ENCODE measurements at places on chromosomes 6 and 20. TPM values are rescaled to one million over a fixed set of nuclear protein-coding genes. Genes with fewer than 3 reads are reported as not detected.

GRCh38 chr6:3808759-3809514 lies 40.2 kb upstream of the FAM50B start:
- peak; percentile 94 for DNase-seq

- no peak for DNase-seq
Measured at GRCh38 chr6:79610306-79611009, 20.7 kb upstream of the SH3BGRL2 start.

The CST1 gene
- not detected for total RNA-seq

DNA sequence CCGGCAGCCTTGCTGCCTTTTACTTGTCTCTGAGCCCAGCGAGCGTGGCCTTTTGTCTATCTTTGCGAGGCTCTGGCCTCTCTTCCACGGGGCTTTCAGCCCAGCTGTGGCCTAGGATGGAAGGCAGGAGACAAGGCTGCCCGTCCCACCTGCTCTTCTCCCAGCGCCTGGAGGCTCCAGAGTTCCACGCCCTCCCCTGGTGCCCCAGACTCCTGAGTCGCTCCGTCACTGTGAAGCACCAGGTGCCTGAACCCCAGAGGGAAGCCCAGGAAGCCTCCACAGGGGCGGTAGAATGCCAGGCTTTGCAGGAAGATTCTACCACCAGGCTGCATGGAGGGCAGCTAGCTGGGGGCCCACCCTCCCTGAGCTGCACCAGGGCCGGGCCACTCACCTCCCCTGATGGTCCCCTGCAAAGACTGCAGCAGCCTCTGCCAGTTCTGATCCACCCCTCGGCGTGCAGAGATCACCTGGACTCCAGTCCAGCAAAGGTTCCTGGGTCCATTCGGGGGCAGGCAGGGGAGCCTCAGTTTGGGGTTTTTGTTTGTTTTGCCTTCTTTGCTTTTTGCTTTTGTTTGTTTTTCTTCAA lies 384.6 kb downstream of the CDH4 start:
- no peak for DNase-seq

The PCK1 gene
- total RNA-seq: 0.72 TPM

The SRMS gene
- total RNA-seq: not detected

- DNase-seq: no peak
Measured at GRCh38 chr6:36280983-36281382, 11.1 kb downstream of the PNPLA1 start.

- DNase-seq: no peak
Measured at GRCh38 chr20:9122571-9122970, 53.7 kb downstream of the PLCB4 start.

The APCDD1L gene
- total RNA-seq: 5.1 TPM

- peak; percentile 91 for DNase-seq
Measured at GRCh38 chr6:110682460-110682853, 132.8 kb downstream of the CDK19 start.

The COQ3 gene
- 10.9 TPM for total RNA-seq

- no peak for DNase-seq
Measured at GRCh38 chr6:92617721-92618120, 801.6 kb downstream of the EPHA7 start.

DNA sequence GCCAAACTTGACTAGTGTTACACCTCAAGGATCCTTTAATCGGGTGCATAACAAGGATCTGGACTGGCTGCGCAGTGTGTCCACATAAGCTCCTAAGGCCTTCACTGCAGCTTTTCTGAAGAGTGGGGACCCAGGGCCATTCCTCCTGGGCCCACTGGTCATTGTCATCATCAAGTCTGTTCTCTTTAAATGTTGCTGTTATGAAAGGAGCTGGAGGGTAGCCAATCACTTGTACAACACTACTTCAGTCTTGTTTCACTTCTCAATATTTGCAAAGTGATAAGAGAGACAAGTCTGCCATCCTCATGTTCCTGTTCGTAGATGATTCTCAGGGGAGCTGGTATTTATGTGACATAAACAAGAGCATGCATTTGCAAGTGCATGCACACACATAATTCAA lies 149.8 kb downstream of the SYNDIG1 start:
- DNase-seq: no peak

DNA sequence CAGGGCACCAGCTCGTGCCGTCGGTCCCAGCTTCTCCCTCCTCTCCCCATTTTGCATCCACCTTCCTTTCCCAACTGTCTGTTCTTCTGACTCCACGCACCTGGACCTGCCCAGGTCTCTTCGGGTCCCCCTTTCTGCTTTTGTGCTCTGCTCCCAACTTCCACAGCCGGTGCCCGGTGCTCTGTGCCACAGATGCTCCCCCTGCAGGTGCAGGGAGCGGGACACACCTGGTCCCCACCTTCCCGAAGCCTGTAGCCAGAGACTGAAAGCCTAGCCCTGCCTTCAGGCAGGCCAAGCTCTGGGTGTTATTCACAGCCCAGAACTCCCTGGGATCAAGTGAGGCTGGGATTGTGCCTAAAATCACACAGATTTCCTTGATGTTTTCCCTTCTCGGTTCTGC lies 24.6 kb upstream of the BMP7 start:
- DNase-seq: no peak

- no peak for DNase-seq
Measured at GRCh38 chr6:90432041-90432775, 135.6 kb upstream of the BACH2 start.

DNA sequence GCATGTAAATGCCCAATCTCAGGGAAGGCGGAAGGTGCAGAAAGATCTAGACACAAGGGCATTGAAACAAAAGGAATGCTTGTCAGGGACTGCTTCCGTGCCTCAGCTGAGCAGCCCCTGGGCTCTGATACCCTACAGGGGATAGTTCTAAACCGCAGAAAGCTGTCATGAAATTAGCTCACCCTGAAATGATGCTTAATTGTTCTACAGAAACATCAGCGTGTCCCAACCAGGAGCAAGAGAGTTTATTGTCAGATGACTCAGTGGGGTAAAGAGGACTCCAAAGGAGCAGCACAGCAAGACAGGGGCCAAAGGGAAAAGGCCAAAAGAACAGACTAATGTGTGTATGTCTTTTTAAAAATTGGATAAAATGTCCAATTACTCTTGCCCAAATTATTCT lies 258.4 kb upstream of the JARID2 start:
- DNase-seq: no peak

The LRRN4 gene
- not detected for total RNA-seq

- DNase-seq: no peak
Measured at GRCh38 chr6:130204322-130204721, 18.4 kb downstream of the SAMD3 start.

DNA sequence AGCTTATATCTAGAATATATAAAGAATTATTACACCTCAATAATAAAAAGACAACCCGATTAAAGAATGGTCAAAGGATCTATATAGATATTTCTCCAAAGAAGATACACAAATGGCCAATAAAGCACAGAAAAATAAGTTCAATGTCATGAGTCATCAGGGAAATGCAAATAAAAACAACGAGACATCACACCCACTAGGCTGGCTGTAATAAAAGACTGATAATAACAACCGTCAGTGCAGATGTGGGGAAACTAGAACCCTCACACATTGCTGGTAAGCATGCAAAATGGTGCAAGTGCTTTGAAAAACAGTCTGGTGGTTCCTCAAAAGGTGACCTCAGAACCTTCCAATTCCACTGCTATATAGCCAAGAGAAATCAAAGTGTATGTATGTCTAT lies 33.0 kb downstream of the TBX18 start:
- DNase-seq: no peak

DNA sequence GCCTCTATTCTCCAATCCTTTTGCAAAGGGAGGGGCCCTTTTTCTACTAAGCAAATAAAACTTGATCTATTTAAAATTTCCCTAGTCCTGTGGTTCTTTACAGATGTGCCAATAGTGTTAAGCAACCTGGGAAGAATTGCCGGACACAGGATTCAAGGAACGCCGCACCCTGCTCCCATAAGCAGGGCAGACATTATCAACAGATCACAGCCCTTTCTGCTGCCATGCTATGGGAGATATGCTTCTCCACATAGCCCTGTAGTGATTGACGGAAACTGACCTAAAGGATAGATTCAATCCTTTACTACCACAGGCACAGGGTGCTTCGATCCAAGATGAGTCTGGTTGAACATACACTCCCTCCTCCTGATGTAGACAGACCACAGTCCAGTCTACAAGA lies 118.4 kb upstream of the TRAF3IP2 start:
- DNase-seq: no peak

DNA sequence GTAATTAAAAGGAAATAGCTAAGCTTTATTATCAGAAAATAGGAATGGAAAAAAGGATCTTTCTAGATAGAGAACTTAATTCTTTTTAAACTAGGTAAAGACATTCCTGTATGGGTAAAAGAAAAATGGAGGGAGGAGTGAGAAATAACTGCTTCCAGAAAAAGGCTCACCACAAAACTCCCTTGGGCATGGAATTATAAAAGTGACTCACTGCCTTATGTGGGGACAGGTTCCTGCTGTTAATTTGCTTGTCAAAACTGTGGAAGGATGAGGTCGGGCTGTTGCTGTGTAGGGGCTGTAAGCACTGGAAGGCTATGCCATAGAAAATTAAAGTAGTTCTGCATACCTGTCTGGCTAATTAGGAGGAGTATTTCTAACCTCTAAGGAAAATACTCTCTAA lies 158.7 kb downstream of the UBE3D start:
- DNase-seq: peak; percentile 35

- DNase-seq: no peak
Measured at GRCh38 chr6:96610019-96610418, 47.1 kb downstream of the FHL5 start.

The GTF2H4 gene
- total RNA-seq: 19.9 TPM

- DNase-seq: no peak
Measured at GRCh38 chr6:3529232-3529631, 72.4 kb upstream of the SLC22A23 start.

- DNase-seq: no peak
Measured at GRCh38 chr6:41957117-41957516, 15.5 kb upstream of the CCND3 start.

The COX4I2 gene
- total RNA-seq: 6.3 TPM

The BLCAP gene
- 149 TPM for total RNA-seq

The ADGRG6 gene
- 55.9 TPM for total RNA-seq

DNA sequence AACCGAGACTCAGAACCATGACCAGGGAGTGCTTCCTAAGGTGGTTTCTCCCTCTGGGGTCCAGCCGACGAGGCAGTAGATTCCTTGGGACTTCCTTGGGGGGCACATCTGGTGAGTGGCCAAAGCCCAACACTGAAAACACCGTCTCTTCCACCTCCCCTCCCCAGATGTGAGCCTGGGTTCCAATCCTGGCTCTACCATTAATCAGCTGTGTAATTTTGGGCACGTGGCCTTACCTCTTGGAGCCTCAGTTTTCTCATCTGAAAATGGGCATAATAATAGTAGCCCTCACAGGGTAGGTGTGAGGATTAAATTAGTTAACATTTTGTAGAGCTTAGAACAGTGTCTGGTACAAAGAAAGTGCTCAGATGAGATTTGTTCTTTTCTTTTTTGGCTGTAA lies 5.5 kb downstream of the FAM110A start:
- DNase-seq: no peak

DNA sequence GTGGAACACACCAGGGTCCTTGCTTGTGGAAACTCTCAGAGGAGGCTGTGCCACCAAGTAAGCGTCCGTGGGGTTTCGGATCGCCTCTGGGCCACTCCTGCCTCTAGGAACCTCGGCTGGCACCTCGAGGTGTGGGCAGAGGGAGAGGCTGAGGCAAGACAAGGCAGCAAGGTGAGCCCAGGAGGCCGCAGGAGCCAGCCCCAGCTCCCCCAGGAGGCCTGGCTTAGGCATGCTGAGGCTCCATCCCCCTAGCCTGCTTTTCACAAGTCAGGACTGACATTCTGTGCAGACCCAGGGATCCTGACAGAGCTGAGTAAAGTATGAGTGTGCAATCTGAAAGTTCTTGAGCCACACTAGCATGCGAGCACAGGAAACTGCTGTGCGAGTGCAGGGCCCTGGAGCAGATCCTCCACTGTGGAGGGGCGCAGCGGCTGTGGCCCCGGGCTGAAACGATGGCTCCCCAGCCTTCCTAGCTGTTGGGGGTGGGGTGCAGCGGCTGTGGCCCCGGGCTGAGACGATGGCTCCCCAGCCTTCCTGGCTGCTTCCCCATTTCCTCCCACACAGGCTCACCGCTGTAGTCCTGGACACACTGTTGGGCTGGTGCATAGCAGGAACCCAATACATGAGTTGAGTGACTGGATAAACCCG lies 75.2 kb upstream of the CD93 start:
- DNase-seq: no peak

The MTO1 gene
- total RNA-seq: 20.5 TPM

DNA sequence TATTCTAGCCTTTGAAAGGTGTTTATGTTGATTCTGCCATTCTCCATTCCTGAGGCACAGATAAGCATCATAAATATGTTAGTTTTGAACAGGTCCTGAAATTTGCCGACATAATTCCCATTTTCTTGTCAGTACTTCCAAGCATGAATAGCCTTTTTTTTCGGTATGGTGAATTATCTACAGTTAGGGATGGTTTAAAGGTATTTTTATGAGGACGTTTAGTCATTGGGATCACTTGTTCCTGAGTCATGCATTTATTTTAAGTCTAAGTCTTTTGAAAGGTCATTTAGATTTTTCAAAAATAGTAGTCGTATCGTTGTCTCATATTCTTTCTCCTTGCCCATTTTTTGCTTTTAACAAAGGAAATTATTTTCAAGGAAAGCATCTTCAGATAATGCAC lies 98.7 kb downstream of the PHACTR3 start:
- DNase-seq: no peak

DNA sequence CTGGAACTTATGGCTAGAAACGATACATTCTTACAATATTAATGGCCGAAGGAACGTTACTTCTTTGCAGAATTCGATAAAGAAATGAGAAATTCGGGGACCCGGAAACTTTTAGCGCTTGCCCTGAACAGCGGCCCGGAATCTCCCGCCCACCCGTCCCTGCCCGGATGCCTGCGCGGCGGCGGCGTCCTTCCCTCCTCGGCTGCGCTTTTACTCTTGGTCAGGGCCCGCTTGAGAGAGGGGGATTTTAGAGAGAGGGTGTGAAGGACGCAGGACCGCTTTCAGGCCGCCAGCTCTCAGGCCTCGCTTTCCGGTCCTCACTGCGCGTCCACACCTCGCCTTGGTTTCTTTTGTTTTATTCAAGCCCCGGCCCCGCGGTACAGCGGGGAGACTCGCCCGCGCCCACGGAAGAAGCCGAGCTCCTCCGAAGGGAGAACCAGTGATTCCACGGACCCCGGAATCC lies 243.7 kb downstream of the ARID1B start:
- DNase-seq: peak; percentile 83

- DNase-seq: peak; percentile 36
Measured at GRCh38 chr6:73823046-73823735, 127.2 kb downstream of the CD109 start.

GRCh38 chr6:37100745-37101144 lies 69.2 kb upstream of the PIM1 start:
- DNase-seq: no peak

DNA sequence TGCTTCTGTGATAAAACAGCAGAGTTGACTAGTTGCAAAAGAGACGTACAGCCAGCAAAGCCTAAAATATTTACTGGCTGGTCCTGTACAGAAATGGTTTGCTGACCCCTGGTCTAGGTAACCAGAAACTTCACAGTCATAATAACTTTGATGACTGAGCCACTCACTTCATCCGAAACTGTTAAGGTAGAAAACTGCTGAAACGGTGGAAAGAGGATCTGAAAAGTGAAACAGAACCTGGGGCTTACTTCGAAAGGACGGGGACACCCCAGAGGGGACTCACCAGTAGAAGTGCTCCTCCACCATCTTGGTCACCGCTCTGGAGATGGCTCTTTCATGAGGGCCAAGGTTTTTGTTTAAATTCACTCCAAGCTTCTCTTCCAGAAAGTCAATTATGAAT lies 16.4 kb downstream of the FAXC start:
- DNase-seq: no peak

The LCA5 gene
- 9.1 TPM for total RNA-seq

- no peak for DNase-seq
Measured at GRCh38 chr20:9126527-9126926, 57.6 kb downstream of the PLCB4 start.

The TSPO2 gene
- total RNA-seq: 1.4 TPM

- DNase-seq: peak; percentile 78
Measured at GRCh38 chr20:47274401-47275108, 81.9 kb downstream of the ZMYND8 start.
